Activated naive CD4-positive, alpha-beta T cell treated with anti-CD3 and anti-CD28 coated beads for 36 hours (primary cell): ENCODE measurements at places on chromosomes 3 and 15. TPM values are rescaled to one million over a fixed set of nuclear protein-coding genes. Genes with fewer than 3 reads are reported as not detected.

Gene DNASE1L3
- not detected for total RNA-seq

Gene ATP2C1
- total RNA-seq: 41.2 TPM

Gene LRTM1
- not detected for total RNA-seq

Gene IFT57
- total RNA-seq: 26.2 TPM

Gene EBLN2
- 4.1 TPM for total RNA-seq

Gene MORC1
- total RNA-seq: not detected

Gene CLSTN2
- total RNA-seq: not detected

Gene LEKR1
- total RNA-seq: 0.43 TPM

Gene FSTL1
- not detected for total RNA-seq

Gene TRIM71
- 0.07 TPM for total RNA-seq

Gene CIDEC
- total RNA-seq: not detected

Gene NUTM1
- total RNA-seq: not detected

DNA sequence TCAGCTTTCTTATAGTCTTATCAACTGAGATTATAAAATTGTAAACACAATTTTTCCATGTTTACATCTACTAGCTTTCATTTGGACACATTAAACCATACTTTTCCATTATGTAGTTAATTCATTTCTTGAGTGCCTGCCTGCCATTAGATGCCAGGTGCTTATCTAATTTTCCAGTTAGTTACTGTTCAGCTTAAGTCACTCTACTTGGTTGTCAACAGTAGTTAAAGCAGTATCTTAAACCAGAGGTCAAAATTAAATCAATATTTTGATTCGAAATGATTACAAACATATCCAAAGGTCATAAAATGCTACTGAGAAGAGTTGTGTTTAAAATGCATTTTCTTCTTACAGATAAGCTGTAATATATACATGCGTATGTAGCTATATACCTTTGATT is 56.2 kb upstream of the UBP1 start:
- no peak for DNase-seq

DNA sequence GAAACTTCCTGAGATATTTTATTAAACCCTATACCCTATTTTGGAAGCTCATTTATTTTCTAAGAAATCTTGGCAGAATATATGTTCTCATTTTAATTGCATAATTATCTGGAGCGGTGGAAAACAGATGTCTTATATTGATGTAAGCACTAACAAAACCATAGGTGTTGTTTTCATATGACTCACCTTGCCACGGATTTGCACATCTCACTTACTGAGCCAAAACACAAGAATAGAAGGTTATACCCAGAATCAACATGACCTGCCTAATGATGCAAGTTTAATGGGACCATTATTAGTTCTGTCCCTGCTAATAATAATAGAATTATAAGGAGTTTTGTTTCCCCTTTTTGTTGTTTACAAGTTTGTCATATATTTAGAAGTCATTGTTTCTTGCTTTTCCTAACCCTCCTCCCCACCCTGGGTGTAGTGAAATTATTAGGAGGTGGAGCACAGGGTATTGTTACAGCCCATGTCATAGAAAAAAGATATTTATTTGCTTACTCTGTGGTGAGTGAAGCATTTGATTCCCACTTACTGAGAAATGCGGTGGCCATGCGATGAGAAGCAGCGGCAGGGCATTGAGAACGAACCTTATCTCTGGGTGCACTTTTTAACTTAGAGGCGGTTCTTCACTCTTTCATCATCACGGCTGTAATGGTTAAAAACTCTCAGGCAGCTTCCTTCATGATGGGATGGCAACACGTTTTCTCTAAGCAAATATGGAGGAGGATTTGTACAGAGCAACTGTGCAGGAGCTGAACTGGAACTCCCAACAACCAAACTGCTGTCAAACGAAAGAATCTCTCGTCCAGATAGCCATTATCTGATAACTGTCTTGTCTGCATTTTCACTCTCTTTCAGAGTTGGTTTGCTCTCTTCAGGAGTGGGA is 521 bp downstream of the IL5RA start:
- no peak for DNase-seq

- no peak for DNase-seq
These were observed 213.5 kb upstream of the CDIN1 start for GRCh38 chr15:36365963-36366362.

DNA sequence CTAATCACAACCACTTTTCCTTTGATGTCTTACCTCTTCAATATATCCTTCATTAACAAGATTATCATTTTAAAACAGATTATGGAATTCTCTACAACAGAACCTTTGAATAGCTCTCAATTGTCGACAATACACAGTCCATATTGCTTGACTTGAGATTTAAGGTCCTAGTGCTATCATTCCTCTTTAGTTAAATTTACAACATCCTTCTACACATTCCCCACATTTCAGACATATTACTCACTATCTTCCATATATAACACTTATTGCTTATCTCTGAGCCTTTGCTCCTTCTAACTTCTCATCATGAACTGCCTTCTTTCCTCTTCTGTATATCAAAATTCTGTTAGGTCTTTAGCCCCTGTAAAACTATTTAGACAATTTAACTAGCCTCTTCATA is 247.0 kb downstream of the STXBP5L start:
- DNase-seq: no peak

DNA sequence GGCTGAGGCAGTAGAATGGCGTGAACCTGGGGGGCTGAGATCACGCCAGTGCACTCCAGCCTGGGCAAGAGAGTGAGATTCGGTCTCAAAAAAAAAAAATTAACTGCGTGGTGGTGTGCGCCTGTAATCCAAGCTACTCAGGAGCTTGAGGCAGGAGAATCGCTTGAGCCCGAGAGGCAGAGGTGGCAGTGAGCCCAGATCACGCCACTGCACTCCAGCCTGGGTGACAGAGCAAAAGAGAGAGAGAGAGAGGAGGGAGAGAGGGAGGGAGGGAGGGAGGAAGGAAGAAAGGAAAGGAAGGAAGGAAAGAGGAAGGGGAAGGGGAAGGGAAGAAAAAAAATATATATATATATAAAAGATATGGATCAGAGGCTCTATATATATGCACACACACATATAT is 6.0 kb downstream of the TM4SF19 start:
- DNase-seq: no peak

- no peak for DNase-seq
These were observed 46.5 kb upstream of the FSTL1 start for GRCh38 chr3:120497336-120497735.

- DNase-seq: no peak
These were observed 44.9 kb downstream of the CHCHD6 start for GRCh38 chr3:126748701-126749546.

GRCh38 chr3:143707848-143708247 is 140.4 kb downstream of the SLC9A9 start:
- no peak for DNase-seq

- DNase-seq: no peak
These were observed 213.0 kb downstream of the PDCD6IP start for GRCh38 chr3:34011171-34012101.

- DNase-seq: no peak
These were observed 299.5 kb downstream of the NSUN3 start for GRCh38 chr3:94362393-94362792.

GRCh38 chr15:96058103-96058851 is 272.2 kb upstream of the NR2F2 start:
- DNase-seq: no peak

- DNase-seq: no peak
These were observed 147.3 kb upstream of the CDIN1 start for GRCh38 chr15:36432161-36432560.

- DNase-seq: no peak
These were observed 109.7 kb upstream of the SLC7A14 start for GRCh38 chr3:170695486-170696064.

GRCh38 chr3:13615019-13615528 is 66.1 kb downstream of the FBLN2 start:
- DNase-seq: no peak

- DNase-seq: no peak
These were observed 29.5 kb downstream of the ESYT3 start for GRCh38 chr3:138463724-138464490.

DNA sequence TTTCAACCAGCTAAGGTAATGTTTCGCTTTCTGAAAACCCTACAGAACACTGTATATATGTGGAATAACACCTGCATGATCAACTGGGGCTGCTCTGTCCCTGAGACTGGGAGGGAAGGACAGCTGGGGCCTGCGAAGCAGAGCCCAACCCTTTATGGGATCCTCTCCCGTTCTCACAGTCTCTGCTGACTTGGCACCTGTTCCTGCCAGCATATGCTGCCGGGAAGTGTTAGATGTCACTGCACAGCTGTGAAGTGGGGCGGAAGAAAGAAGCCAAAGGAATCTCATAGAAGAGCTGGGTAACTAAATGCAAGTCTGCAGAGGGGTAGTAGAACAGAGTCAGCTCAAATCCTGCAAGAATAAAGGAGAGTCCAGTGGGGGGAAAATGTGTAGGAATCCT is 29.6 kb downstream of the LRRC3B start:
- no peak for DNase-seq

- no peak for DNase-seq
These were observed 13.9 kb upstream of the HES1 start for GRCh38 chr3:194121891-194122631.

DNA sequence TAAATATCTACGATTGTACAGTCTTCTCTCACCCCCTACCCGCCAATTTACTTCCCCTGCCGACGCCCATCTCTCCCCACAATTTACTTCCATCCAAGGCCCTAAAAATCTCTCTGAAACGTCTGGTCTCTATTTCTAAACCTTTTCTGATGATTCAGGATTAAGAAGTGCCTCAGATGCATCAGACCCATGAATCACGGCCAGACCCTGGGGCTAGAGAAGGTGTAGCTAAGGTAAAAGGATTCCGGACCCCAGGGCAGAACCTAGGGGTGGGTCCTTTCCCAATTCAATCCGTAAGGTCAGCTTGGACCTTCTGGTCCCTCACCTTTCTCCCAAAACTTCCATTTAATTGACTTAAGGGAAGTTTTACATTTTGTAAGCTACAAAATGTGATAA is 46.4 kb downstream of the LRIG1 start:
- no peak for DNase-seq

- no peak for DNase-seq
These were observed 5.8 kb downstream of the KLHL25 start for GRCh38 chr15:85788771-85789495.

- no peak for DNase-seq
These were observed 1.8 kb upstream of the IQGAP1 start for GRCh38 chr15:90386221-90386620.

GRCh38 chr3:154568064-154568463 is 138.1 kb upstream of the GPR149 start:
- DNase-seq: no peak

DNA sequence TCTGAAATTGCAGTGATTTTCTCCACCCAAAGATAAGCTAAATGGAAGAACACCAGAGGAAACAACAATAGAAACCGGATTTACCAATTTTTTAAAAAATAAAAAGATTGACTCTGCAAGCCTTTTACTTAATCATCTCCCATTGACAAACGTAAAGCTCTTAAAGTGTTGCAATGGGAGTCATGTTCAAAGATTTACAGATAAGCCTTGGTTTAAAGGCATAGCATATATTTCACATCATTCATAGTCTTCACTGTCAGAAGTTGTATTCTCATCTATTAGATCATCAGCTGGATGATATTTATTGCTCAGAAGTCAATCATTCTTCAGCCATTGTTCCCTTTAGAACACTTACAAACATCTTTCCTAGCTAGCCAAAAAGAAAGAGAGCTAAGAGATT is 397.6 kb downstream of the GBE1 start:
- no peak for DNase-seq

GRCh38 chr3:114634635-114635034 is 340.8 kb downstream of the TIGIT start:
- DNase-seq: no peak

DNA sequence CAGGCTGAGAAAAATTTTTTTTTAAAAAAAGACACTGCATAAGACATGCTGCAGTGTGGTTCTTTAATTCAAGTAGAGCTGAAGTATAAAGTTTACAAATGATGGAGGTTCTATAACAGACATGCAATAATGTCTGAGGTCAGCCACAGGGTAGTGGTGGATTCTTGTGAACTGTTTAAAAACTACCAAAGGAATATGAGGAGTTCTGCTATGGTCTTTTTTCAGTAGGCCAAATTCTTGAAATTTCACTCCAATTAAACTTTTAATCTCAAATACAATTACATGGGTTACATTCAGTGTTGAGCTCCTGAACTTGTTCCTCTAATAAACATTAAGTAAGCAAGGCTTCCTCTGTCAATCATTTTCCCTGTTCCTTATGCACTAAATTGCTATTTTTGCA is 122.7 kb downstream of the PLD1 start:
- no peak for DNase-seq

DNA sequence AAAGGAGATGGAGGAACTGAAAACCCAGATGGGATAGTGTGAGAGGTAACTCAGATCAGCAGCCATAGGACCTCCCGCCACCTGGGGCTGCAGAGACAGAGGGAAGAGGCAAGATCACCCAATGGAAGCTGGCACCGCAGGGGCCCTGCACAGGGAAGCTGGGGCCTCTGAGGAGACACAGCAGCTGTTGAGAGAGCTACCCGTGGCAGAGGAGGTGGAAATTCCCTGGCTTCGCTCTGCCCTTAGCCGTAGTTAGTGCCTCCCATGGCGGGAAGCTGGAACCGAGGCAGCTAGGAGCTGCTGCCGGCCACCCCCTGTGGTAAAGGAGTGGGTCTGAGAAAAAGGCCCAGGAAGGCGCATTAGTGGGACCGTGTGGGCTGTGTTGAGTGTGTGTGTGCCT is 18.0 kb upstream of the PLXNA1 start:
- DNase-seq: no peak

- DNase-seq: peak; percentile 8
These were observed 183.5 kb upstream of the EOMES start for GRCh38 chr3:27905625-27906024.

- DNase-seq: no peak
These were observed 47.4 kb upstream of the VGLL4 start for GRCh38 chr3:11690863-11691766.
